SJSA1 (cell line): ENCODE measurements at places on chromosomes 2 and 18.

GRCh38 chr18:44927127-44927849, 246.6 kb downstream of the SETBP1 start:
- peak; percentile 5 for DNase-seq

GRCh38 chr2:27118525-27119329, at the start of gene CGREF1:
Gene CGREF1, minus strand, starts transcription at chr2:27119128. Its CDS starts 14,762 bp downstream, at chr2:27104366.
- DNase-seq: no peak

DNA sequence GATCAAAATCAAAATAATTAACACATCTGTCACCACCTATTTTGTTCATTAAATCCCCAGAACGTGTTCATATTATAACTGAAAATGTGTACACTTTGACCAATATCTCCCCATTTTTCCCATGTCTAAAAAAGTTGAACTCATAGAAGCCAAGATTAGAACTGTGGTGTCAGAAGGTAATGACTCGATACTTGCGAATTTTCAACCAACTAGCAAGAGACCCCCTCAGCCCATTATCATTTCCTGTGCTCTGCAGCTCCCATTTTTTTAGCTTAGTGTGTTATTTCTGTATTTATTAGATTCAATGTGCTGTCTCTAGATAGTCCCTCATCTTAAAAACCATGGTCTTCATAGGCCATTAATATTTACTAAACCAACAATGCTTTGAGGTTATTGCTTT, 248.7 kb upstream of the PIK3C3 start:
- DNase-seq: no peak

DNA sequence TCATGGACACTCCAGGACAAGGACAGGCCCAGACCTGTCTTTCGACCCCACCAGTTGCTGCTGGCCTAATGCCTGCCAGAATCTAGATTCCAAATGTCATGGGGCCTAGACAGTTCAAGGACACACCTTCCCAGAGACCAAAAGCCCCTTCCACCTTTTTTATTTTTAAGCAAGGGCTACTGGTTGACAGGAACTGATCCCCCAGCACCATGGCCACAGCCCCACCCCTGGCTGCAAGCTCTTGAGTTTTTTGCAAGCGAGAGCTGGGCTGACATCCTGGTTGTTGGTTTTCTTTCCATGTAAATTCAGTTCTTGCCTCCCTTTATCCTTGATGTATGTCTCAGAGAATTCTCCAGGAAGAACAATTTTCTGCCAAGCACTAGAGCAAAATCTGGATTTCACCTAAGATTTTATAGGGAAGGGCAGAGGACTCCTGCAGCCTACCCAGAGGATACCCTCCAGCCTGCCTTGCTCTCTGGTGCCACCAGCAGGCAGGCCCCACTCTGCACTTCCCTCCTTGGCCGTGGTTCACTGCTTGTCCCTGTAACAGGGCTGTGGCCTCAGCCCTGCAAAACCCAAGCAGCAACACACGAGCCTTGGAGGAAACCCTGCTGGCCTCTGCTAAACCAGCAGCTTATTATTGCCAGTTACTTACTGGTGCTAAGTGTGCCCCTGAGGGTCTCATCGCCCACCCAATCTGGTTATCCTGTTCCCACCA, 97.7 kb downstream of the TWIST2 start:
- DNase-seq: peak; percentile 61

GRCh38 chr2:122238006-122238559, 482.6 kb downstream of the TSN start:
- no peak for DNase-seq

DNA sequence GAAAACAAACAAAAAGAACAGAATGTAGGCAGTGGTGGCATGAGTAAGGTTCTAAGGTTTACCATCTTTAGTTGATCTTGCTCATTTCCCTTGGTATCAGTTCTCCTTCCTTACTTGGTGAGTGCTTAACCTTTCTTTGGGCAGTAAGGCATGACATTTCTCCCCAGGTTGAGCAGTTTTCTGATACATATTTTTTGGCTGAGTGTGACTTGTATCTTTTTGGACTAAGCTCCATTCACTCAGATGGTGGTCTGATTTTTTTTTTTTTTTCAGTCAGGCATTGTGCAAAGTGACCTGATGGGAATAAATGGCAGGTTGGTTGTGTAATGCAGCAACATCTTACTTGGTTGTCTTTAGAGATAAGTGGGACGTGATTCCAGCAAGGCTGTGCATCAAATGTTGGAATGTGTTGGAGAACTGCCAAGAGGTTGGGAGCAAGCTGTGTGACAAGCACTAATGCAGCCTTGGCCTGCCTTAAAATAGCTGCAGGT, 15.1 kb downstream of the SPTBN1 start:
- DNase-seq: peak; percentile 71

DNA sequence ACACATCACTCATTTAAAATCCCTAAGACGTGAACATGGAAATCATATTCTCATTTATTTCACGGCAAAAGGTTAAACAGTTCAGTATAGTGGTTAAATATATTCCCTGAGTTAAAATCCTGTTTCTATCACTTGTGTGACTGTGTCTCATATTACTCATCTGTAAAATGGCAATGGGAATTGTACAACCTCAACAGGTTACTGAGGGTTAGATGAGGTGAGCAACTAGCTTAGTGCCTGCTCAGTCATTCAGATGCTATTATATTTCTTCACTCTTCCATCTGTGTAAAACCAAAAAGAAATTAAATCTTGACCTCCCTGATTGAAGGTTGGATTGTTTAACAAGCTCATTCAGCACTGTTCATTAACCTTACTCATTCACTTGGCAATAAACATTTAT, 212.4 kb upstream of the STK17B start:
- DNase-seq: no peak

DNA sequence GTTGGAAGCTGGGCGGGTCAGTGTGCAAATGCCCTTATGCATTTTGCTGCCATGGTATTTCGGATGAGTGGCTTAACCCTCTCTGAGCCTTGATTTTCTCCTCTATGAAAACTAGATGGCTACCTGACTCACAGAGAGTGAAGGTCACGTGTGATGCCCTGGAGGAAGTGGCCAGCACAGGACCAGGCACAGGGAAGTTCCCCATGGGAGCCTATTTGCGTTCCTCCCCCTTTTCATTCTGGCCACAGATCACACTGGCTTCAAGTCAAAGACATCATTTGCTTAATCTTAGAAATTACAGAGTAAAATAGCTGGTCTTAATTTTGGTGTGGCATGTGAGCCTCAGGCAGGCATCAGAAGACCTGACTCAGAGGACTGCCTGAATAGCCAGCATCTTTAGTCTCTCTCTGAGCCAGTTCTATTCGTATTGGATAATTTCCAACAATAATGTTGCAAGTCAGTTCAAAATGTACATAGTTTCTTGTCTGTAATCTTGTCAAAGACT, 57.6 kb upstream of the CD302 start:
- DNase-seq: no peak

DNA sequence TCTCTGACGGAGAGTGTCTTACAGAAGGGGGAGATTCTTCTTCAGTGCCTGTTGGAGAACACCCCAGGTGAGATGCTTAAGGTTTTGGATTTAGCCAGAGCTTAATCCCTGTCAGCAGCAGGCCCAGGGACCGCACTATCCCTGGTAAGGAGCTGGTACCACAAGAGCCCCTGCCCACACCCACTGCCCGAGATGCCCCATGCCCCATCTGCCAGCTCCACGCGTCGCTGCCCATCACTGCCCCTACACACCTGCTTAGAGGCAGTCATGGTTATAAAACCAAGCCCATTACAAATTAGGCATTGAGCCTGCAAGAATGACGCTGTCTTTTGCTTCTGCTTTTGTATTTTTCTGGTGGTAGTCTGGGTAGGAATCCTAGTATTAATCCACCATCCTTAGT, 21.7 kb downstream of the CEP68 start:
- DNase-seq: no peak

- DNase-seq: no peak
Observed at GRCh38 chr2:2086914-2087313, 244.2 kb downstream of the MYT1L start.

- no peak for DNase-seq
Observed at GRCh38 chr2:98730053-98730706, 752 bp downstream of the MGAT4A start.

GRCh38 chr2:24919506-24920097, 435 bp downstream of the ADCY3 start:
- DNase-seq: no peak

DNA sequence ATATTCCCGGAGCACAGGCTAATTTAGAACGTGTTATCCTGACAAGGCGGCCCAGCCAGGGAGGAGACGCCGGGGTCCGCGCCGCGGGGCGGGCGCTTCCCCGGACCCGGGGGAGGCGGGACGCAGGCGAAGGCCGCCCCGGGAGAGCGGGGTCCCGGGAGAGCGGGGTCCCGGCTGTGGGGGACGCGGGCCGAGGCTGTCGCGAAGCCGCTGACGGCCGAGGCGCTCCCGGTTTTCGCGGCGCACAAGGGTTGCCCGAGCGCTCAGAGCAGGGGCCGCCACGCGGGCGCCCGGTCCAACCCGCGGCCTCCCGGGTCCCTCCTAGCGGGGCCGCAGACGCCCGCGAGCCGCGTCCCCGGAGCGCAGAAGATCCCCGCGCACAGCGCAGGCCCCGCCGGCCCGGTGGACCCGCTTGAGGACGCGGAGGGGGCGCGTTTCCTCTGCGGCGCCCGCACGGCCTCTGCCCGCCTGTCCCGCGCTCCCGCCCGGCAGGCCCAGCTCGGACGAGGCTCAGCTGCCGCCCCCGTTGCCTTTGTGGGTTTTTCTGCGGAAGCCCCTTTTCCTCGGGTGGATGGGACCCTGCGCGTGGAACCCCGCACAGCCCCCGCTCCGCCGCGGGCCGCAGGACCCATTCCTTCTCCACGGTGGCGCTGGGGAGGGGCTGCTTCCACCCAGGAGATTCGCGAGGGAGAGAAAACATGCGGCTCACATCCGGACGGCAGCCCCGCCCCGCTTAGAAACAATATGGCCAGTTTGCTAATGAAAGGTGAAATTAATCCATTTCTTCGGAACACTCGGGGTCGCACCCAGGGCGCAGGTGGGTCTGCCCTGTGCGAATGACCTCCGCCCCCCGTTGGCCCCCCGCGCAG, 9.6 kb upstream of the KCNG2 start:
- no peak for DNase-seq

DNA sequence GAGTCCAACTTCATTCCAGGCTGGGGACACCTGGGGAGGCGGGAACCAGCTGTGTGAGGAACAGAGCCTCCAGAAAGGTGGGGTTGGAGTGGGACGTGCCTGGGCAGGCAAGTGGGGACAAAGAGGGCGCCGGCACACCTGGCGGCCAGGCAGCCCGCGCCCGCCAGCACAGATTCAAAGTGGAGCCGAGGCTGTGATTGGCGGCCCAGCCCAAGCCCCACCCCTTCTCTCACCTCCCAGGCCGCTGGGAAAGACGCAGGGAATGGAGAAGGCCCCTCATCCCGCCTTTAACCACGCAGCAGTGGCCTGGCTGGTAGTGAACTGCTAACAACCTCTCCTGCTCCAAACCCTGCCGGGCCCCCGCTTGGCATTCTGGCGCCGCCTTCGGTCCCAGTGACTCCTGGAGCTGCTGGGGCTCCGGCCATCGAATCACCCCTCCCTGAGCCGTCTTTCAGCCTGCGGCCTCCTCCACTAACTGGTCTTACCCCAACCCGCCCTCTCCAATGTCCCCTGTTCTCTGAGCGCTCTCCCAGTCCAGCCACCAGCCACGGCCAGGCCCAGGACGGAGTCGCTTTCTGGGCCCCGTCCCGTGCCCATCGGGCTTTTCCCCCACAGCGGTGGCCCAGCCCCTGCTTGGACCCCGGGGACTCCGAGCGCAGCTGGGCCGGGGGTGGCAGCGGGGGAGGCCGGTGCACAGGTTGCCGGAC, 27.9 kb upstream of the PTMA start:
- no peak for DNase-seq

GRCh38 chr2:49005261-49005660, 149.1 kb downstream of the FSHR start:
- DNase-seq: no peak

- DNase-seq: peak; percentile 22
Observed at GRCh38 chr2:19845323-19845920, 56.4 kb downstream of the TTC32 start.

GRCh38 chr2:170052151-170052550, 125.8 kb upstream of the MYO3B start:
- no peak for DNase-seq

- DNase-seq: no peak
Observed at GRCh38 chr2:192126426-192126825, 68.3 kb downstream of the TMEFF2 start.

- DNase-seq: no peak
Observed at GRCh38 chr18:50687491-50687890, 127.6 kb downstream of the MAPK4 start.

DNA sequence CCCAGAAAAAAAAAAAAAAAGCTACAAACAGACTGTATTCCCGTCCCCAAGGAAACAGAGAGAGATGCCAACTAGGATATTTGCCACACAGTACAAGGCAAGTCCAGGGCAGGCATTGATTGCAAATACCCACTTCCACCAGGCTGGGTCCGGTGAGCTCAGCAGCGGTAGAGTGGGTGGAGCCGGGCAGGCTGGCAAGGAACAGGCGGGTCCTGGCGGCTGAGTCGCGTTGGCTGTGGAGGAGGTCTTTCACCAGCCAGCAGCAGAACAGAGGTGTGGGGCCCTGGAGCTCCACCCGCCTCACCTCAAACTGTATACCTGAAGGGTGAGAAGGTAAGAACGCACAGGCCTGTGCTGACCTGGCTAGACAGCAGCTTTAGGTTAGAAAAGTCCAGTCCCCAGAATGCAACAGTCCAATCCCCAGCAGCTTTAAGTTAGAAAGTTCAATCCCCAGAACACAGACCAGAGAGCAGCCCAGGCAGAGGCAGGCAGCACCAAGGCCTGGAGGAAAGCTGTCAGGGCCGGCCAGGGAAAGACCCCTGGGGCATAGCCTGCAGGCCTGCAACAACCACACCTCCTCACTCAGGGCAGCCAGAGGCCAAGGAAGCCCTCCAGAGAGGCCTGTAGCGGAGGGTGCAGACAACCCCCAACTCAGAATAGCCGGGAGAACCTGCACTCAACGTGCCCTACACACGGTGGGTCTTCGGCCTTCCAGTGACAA, 21.9 kb upstream of the MTERF4 start:
- no peak for DNase-seq

- DNase-seq: no peak
Observed at GRCh38 chr2:197327472-197328098, 17.0 kb upstream of the ANKRD44 start.

GRCh38 chr2:134368009-134368817, 114.3 kb downstream of the MGAT5 start:
- DNase-seq: no peak

DNA sequence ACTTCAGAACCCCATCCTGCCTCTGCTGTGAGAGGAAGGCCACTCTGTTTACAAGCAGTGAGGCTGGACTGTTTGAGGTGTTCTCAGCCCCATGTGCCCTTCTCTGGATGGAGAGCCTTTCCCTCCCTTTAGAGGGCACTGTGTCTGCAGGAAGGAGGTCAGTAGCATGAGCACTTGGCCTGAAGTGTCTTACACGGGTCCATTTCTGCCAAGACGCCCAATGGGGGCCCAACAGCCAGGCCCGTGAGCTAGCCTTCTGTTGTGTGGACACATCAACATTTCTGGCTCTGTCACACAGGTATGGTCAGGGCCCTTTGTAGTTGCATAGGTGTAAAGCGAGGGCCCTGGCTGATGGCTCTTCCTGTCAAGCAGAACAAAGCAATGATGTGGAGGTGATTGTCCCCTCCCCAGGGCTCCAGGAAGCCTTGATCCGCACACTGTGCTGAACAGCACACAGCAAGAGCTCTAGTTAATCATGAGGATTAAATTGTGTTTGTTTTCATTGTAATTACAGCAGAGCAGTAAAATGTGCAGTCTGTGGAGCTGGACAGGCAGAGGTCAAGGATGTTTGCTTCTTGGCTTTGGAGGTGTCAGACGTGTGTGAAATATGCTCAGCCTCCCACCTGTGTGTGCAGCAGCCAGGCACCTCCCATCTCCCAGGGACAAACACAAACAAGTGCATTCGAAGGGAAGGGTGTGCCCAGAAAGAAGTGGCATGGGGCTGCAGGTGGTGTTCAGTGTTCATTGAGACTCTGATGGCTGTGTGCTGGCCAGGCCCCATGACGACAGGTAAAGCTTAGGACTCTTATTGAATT, 132.1 kb downstream of the SH3RF3 start:
- no peak for DNase-seq
